Bladder microvascular endothelial cell (primary cell): ENCODE measurements at places on chromosomes 5 and 9. TPM values are rescaled to one million over a fixed set of nuclear protein-coding genes. Genes with fewer than 3 reads are reported as not detected.

Gene PCDHGA4
- total RNA-seq: 1.3 and 6.1 TPM in 2 replicates

Gene RETREG1
- 0.16 TPM in 1 of 2 replicates, not detected in the other for total RNA-seq

Gene DND1
- total RNA-seq: 0.38 and 0.49 TPM in 2 replicates

Gene BTNL9
- total RNA-seq: 0.13 and 0.81 TPM in 2 replicates

Gene CKMT2
- total RNA-seq: 0.16 and 0.25 TPM in 2 replicates

Gene ZNF484
- total RNA-seq: 6.6 and 14.4 TPM in 2 replicates

Gene PCDH12
- total RNA-seq: 22.0 and 35.0 TPM in 2 replicates

Gene C5orf52
- total RNA-seq: not detected in 2 replicates

Gene FAM169A
- total RNA-seq: 0.16 and 4.3 TPM in 2 replicates

Gene ZNF462
- total RNA-seq: 6.8 and 21.3 TPM in 2 replicates

Gene SET
- total RNA-seq: 519 and 772 TPM in 2 replicates

Gene STC2
- 6.6 and 44.5 TPM in 2 replicates for total RNA-seq
